ENCODE measurements at places on chromosomes 1 and 21.

GRCh38 chr1:67496329-67496728 is 66.1 kb upstream of the SERBP1 start:
- DNase-seq, result no peak

GRCh38 chr1:93576346-93576745 is 105.3 kb downstream of the BCAR3 start:
- no peak for DNase-seq

GRCh38 chr1:29156543-29157268 is 25.0 kb downstream of the SRSF4 start:
- DNase-seq, result no peak

- no peak for DNase-seq
These were observed 44.5 kb downstream of the MDM4 start for GRCh38 chr1:204560590-204561150.

DNA sequence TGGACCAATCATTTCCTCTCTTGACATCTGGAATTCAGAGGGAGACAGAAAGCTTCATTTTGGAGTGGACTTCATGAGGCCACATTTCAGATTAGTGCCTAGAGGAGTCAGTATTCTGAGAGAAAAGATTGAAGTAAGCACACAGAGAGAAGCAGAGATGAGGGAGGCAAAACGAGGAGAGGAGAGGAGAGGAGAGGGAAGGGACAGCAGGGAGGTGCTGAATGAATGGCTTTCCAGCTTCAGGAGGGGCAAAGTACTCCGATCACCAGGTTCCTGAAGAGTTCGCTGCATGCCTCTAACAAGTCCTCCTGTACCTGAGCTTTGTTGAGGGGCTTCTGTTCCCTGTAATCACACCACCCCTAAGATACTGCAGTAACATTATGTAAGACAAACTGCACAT is 76.0 kb downstream of the NRIP1 start:
- no peak for DNase-seq

DNA sequence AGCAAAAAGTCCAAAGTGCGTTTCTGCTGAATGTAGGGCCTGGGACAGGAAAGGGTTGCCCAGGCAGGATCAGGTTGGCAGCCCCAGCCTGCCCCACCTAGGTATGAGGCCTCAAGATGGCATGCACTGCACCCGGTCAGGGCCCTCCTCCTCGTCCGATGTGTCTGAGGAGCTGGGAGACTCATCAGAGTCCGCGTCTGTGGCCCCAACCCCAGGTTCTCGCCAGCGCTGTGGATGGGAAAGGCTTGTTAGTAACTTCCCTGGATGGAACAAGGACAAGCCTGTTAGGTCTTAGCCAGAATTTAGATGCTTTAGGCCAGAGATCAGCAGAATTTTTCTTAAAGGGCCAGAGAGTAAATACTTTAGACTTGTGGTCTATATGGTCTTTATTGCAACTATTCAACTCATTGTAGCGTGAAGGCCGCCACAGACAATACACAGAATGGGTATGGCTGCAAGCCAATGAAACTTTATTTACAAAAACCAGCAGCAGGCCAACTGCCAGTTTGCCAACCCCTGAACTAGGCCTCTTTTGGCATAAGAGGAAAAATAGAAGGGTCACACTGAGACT is 12.4 kb downstream of the PEA15 start:
- no peak for DNase-seq

GRCh38 chr1:234554218-234554697 is 55.7 kb downstream of the IRF2BP2 start:
- no peak for DNase-seq

DNA sequence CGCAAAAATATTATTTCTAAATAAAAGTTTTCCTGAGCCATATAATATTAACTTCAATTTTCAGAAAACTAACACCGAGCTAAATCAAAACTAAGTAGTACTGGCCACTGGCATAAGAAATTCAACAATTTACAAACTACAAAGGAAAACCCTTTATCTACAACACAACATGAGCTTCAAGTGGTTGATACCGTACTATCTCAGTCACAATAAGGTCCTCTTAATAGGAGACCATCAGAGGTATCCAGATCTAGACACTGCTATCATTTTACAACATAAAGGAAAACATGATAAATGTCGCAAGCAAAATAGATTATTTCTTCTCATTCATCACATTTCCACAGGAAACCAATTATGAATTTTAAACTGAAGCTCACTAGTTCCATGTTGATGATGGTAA is 39.5 kb downstream of the GATAD2B start:
- no peak for DNase-seq

- no peak for DNase-seq
These were observed 284.6 kb upstream of the DPYD start for GRCh38 chr1:98205291-98206017.

DNA sequence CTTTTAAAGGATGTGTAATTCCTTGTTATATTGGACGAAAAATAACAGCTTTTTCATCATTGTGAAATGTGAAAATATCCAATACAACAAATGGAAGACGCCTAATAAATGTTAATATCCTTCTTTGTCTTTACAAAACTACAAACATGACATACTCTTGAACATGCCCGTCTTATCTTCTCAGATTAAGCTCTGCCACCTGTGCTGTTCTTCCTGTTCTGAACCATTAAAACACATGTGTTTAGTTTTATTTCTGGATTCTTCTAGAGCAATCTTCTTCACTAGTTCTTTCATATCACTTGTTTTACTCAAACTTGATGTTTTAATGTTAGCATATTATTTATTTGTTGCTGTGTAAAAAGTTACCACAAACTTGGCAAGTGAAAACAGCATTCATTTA is 147.0 kb downstream of the CLEC20A start:
- DNase-seq, result no peak

Measured in NCI-H1694 treated with DMSO at 0.1 percent for 48 hours (cell line).